Stimulated activated CD8-positive, alpha-beta memory T cell treated with anti-CD3 and anti-CD28 coated beads, Interleukin-4, amount 100 ng/mL, for 24 hours (primary cell): ENCODE measurements at places on chromosomes 12 and 14.

GRCh38 chr12:128402486-128403243 is 135.7 kb downstream of the TMEM132C start:
- DNase-seq: no peak

- DNase-seq: no peak
Observed at GRCh38 chr14:21505012-21505553, 6.1 kb downstream of the METTL3 start.

DNA sequence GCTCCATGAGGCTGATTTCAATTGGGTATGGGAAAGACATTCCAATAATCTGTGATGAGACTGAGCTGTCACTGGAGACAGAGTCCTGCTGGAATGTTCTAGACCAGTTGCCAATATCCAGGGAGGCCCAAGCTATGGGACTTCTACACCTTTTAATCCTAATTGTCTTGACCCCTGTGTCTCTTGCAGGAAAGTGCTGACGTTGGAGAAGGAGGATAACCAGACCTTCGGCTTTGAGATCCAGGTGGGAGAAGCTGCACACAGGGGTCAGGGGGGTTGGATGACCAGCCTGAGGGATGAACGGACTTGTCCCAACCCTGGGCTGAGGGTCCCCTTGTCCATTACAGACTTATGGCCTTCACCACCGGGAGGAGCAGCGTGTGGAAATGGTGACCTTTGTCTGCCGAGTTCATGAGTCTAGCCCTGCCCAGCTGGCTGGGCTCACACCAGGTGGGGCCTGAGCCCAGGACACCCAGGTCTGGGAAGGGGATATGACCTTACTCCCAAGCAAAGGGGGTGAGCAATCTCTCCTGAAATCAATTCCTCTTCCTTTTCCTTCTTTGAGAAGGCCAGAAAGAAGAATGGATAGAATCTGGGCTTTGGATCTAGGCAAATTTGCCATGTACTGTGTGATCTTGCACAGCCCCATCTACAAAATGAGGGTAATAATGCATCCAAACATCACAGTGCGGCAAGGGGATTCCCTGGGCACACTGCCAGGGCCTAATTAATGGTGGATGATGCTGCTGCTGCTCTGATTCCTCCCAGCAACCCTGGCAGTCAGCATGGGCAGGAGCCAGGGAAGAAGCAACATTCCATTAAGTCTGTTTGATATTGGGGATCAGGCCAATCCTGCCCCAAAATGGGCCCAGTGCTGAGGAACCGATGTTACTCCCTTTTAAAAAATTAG is 4.2 kb downstream of the TAMALIN start:
- DNase-seq: no peak

DNA sequence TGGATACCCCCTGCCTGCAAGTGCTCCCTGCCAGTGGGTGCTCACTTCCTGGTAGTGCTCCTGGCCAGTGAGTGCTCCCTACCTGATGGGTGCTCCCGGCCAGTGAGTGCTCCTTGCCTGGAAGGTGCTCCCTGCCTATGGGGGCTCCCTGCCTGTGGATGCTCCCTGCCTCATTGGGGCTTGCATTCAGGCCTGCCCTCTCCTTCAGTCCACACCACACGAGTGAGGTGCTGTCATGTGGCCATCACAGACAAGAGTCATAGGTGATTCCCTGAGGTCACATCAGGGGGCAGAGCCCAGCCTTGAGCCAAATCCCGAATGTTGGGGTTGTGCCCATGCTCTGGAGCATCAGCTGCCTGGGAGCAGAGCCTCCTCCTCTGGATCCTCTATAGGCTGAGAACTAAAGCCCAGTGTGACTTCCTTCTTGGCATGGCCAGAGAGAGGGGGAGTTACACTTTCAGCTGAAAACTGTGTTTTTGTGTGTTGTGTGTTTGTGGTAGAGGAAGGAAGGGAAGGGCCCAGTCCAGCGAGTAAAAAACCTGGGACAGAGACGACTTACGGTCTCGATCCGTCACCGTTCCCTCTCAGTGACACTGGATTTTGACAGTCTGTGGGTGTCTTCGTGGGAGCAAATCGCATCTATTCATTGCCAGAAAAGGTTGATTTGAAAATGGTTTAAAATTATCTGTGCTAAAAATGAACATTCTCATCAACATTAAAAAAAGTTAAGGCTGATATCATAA is 136.0 kb downstream of the ADGRD1 start:
- DNase-seq: no peak

DNA sequence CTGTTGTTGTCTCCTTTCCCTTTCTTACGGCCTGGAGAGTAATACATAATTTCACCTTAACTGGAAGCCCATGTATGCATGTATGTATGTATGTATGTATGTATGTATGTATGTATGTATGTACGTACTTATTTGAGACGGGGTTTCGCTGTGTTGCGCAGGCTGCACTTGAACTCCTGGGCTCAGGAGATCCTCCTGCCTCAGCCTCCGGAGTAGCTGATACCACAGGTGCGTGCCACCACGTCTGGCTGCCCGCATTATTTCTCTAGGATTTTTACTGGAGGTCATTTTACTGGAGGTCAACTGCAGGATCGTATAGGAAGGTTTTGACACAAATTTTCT is 644 bp upstream of the OS9 start:
- DNase-seq: no peak

- DNase-seq: no peak
Observed at GRCh38 chr14:100240668-100241032, 1.7 kb downstream of the YY1 start.

DNA sequence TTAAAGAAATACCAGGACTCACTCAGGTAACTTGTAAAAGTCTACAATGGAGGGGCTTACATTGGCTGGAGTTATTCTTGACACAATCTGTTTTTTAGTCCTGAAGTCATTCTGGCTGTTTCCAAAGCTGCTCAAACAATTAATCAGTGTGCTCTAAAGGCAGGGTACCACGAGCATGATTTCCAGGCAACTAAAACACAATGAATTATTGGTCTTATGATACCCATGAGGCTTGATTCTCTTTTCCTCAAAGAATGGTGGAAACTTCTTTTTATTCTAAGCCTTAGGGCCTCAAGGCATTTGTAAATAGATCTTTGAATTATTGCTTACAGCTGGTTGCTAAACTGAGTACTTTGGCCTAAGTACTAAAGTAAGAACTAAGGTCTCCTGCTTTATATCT is 199.8 kb upstream of the PDZRN4 start:
- DNase-seq: no peak

- no peak for DNase-seq
Observed at GRCh38 chr14:34398024-34398423, 64.0 kb downstream of the SPTSSA start.
